ENCODE measurements at places on chromosomes 4 and X.

DNA sequence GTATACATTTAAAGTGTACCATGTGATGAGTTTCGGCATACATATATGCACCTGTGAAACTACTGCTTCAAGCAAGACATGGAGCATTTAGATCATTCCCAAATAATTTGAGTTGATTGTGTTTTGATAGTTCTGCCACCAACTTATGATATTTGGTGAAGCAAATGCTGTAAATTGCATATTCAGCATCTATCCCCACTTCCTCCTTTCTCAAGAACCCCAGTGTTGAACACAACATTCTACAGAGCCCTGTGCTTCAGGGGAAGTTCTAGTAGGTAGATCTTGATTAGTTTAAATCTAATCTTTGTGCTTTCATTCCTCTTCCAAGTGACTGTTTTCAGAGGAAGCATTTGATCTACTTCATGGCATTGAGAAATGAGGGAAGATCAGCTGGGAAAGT lies 5.4 kb upstream of the SHROOM3 start:
- no peak for DNase-seq

DNA sequence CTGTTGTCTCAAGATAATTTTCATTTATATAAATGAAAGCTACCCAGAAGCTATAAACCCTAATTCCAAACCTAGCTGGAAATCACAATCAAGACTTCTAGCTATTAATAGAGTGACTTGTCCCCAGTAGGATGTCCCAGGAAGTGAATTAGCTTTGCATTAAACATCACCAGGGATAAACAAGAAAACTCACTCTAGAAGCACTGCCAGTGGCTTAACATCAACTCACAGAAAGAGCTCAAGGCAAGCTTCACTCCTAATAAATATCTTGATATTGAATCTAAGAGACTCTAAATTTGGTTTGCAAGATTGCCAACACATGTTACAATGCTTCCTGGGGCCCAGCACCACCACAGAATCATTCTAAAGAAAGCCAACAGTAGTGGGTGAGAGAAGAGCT lies 468.7 kb upstream of the FAM241A start:
- DNase-seq: no peak

DNA sequence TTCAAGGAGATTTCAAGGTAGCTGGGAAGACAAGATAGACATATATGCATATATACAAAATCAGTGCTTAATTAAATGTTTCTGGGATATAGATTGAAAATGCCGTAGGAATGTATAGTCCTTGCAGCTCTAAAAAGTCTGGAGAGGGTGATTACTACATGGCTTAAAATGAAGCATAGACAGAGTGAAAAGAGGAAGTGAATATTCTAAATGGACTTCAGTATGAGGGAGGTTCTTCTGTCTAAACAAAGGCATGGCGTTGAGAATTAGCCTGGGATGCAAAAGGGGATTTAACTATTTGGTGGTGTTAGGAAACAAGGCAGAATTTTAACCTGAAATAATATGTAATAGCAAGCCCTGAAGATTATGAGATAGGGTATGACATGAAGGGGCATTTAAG lies 141.5 kb upstream of the FRMPD4 start:
- no peak for DNase-seq

DNA sequence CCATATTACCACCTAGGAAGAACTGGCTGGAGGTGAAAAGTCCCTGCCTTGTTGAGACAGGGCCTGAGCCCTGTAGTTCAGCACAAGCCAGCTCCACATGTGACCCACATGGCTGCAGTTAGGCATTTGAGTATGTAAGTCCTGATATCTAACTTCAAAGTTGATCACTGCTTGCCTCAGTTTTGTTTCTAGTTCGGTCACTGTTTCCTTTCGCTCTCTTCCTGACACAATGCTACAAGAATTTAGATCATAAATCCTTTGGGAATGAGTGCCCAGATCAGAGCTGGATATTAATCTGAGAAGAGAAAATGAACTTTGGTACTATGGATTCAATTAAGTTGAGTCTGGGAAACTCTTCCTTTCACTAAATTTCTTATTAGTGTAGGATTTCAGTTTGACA lies 48.4 kb downstream of the AKAP4 start:
- no peak for DNase-seq

DNA sequence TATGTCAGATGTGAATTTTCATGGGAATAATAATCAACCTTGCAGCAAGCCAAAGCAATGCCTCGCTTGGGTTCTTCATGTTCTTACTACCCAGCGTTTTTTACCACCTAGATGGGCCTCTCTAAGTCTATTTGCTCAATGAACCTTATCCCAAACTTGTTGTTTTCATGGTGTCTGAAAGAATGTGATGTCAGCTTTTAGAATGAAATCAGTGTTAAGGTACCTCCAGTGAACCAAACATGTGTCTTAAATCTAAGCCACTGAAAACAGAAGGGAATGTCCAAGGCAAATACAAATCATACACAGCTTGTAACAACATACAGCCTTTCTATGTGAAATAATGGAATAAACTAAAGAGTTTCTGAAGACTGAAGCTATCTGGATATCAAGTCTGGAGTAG lies 6.7 kb downstream of the EPGN start:
- DNase-seq: no peak
